ENCODE measurements at places on chromosomes 5 and 9.

DNA sequence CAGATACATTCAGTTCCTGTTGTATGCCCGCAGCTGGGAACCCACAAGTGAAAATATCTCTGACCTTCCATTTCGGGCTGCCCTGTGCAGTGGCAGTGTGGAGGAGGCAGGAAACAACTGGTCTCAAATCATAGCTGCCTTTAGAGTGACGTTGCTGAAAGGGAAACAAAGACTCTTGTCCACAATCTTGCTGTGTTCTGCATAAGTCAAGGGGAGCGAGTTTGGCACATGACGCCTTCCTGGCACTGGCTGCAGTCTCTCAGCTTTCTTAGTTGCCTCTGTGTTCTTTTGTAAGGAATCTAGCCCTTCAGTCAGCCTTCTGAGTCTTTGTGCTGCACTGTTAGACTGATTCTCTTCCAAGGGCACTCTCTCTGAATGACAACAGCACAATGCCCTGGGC, 24.0 kb downstream of the ADAMTS16 start:
- peaks cover 4% of the 10 kb centered on the region for H3K4me1 ChIP-seq
- no peak overlapping the region for H3K4me3 ChIP-seq
- H3K27me3 ChIP-seq, result no peaks in the 10 kb centered on the region
- H3K27ac ChIP-seq, result no peak overlapping the region
- no peak for DNase-seq

GRCh38 chr9:125620216-125620615, 86.8 kb downstream of the MAPKAP1 start:
- DNase-seq, result no peak
- H3K27ac ChIP-seq, result no peak overlapping the region
- H3K4me1 ChIP-seq, result peaks cover 12% of the 10 kb centered on the region
- H3K27me3 ChIP-seq, result no peaks in the 10 kb centered on the region
- H3K4me3 ChIP-seq, result no peak overlapping the region
- H3K36me3 ChIP-seq, result no peaks in the 10 kb centered on the region

DNA sequence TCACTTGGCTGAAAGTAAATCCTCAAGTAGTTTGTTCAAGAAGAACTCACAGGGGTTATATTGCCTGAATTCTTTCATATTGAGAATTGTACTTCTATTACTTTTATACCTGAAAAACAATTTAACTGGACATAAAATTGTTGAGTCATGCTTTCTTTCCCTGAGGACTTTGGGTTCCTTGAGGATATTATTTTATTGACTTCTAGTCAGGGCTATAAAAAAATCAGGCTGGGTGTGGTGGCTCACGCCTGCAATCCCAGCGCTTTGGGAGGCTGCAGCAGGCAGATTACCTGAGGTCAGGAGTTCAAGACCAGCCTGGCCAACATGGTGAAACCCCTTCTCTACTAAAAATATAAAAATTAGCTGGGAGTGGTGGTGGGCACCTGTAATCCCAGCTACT, 17.9 kb upstream of the CDC42SE2 start:
- no peaks in the 10 kb centered on the region for H3K36me3 ChIP-seq
- H3K4me1 ChIP-seq, result no peaks in the 10 kb centered on the region
- no peak overlapping the region for H3K4me3 ChIP-seq
- DNase-seq, result no peak
- no peaks in the 10 kb centered on the region for H3K27me3 ChIP-seq
- H3K27ac ChIP-seq, result no peak overlapping the region

- no peak overlapping the region for H3K27ac ChIP-seq
- no peaks in the 10 kb centered on the region for H3K27me3 ChIP-seq
- H3K4me1 ChIP-seq, result peaks cover 21% of the 10 kb centered on the region
- no peaks in the 10 kb centered on the region for H3K36me3 ChIP-seq
- H3K4me3 ChIP-seq, result no peak overlapping the region
These were observed 96.8 kb downstream of the ALDH1A1 start for GRCh38 chr9:72855890-72856523.

GRCh38 chr9:70868661-70869652, 252.5 kb downstream of the TRPM3 start:
- no peaks in the 10 kb centered on the region for H3K36me3 ChIP-seq
- no peak overlapping the region for H3K27ac ChIP-seq
- H3K27me3 ChIP-seq, result no peaks in the 10 kb centered on the region
- no peaks in the 10 kb centered on the region for H3K4me1 ChIP-seq

GRCh38 chr9:20023210-20023905, 234.5 kb upstream of the SLC24A2 start:
- no peaks in the 10 kb centered on the region for H3K36me3 ChIP-seq
- H3K4me1 ChIP-seq, result no peaks in the 10 kb centered on the region
- no peak overlapping the region for H3K4me3 ChIP-seq
- no peak overlapping the region for H3K27ac ChIP-seq
- H3K27me3 ChIP-seq, result no peaks in the 10 kb centered on the region

DNA sequence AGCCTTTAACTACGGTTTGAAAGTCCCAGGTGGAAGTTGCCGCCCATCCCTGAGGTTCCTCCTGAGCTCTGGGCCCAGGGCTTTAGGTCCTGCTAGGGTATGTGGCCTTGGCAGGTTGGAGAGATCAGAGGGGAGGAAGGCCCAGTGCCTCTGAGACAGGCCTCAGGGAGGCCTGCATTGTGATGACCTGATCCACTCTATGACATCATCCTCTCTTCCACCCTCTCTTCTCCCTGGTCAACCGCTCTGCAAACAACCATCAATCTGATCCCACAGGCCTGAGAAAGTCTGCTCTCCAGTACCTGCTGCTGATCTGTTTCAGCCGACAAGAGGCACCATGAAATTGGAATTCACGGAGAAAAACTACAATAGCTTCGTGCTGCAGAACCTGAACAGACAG, at the start of gene CCIN:
CCIN (plus strand) TSS at position 223 of the 400 bp plus-strand sequence; CDS start at position 338, 115 bp downstream.
- no peaks in the 10 kb centered on the region for H3K36me3 ChIP-seq
- H3K27ac ChIP-seq, result no peak within 1 kb of the TSS
- no peak for DNase-seq
- no peaks in the 10 kb centered on the region for H3K27me3 ChIP-seq

- H3K27ac ChIP-seq, result peak overlapping the region; percentile 36
- peaks cover 13% of the 10 kb centered on the region for H3K4me1 ChIP-seq
- peaks cover 6% of the 10 kb centered on the region for H3K36me3 ChIP-seq
These were observed 7.0 kb upstream of the AK1 start for GRCh38 chr9:127884427-127884911.

DNA sequence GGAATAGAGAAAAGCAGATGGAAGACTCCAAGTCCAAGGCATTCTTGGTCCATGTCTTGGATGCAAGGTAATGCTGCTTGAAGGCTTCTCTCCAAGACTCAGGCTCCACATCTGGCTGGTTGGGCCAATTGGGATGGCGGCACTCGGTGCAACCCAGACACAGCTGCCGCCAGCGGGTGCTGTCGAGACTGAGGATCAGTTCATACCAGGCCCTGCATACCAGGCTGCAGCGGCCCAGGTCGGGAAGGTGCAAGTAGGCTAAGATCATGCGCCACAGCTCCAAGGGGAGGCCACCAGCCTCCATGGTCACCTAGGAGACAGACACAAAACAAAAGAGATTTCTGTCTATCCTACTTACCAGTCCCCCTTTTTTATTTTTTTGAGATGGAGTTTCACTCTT, 34.7 kb downstream of the FBXO10 start:
- no peak overlapping the region for H3K27ac ChIP-seq
- no peak overlapping the region for H3K4me3 ChIP-seq
- no peak for DNase-seq

- no peak overlapping the region for H3K27ac ChIP-seq
- no peaks in the 10 kb centered on the region for H3K36me3 ChIP-seq
- H3K4me1 ChIP-seq, result no peaks in the 10 kb centered on the region
- no peaks in the 10 kb centered on the region for H3K27me3 ChIP-seq
- no peak for DNase-seq
- no peak overlapping the region for H3K4me3 ChIP-seq
These were observed 158.2 kb downstream of the SPOCK1 start for GRCh38 chr5:137340881-137341280.

DNA sequence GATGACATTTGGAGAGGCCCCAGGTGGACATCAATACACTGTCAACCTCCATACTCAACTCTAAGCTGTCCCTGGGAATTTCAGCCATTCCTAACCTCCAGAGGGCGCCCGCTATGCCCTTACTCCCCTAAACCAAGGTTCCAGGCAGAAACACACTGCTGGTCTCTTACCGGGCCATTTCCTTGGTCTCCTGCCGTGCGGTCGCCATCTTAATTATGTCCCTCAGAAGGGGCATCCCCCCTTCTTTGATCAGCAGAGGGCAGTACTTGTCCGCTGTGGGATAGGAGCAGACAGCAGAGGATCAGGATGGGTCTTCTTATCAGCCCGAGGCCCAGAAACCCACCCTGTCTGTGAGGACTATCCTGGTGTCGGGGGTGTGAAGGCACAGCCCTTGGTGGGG, 9.3 kb upstream of the ZDHHC12 start:
- no peak overlapping the region for H3K4me3 ChIP-seq
- H3K36me3 ChIP-seq, result no peaks in the 10 kb centered on the region
- H3K27ac ChIP-seq, result no peak overlapping the region
- no peak for DNase-seq

DNA sequence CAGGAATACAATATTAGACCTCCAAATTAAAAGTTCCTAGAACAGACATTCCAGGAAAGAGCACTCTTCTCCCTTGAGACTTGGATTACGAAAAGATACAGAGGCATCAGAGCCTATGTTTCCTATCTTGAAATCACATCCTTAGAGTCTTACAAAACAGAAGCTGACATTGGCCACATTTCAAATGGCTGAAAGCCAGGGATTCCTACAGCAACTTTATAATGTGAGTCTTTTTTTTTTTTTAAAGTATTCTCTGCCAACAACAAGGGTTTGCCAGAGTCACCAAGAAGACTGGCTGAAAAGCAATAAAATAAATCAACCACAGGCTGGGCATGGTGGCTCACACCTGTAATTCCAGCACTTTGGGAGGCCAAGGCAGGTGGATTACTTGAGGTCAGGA, 63.1 kb downstream of the TRPM6 start:
- no peak for DNase-seq
- H3K27ac ChIP-seq, result no peak overlapping the region
- no peak overlapping the region for H3K4me3 ChIP-seq
- H3K27me3 ChIP-seq, result no peaks in the 10 kb centered on the region

DNA sequence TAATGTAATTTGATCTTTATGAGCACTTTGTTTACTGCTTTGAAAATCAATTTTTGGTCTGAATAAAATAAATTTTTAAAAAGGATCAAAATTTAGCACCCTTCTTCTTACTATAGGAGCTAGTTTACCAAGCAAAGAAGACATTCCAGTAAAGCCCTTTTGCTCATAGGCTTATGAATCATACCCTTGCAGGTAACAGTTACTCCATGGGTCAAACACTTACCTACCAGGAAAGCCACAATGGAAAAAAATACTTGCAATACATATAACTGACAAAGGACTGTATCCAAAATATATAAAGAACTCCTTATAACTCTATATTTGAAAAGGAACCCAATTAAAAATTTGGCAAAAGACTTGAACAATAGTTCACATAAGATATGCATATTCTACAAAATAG, 66.6 kb downstream of the SHOC1 start:
- DNase-seq, result no peak
- peaks cover 2% of the 10 kb centered on the region for H3K36me3 ChIP-seq
- no peaks in the 10 kb centered on the region for H3K4me1 ChIP-seq

- no peak overlapping the region for H3K27ac ChIP-seq
- H3K27me3 ChIP-seq, result no peaks in the 10 kb centered on the region
- H3K36me3 ChIP-seq, result no peaks in the 10 kb centered on the region
- no peak for DNase-seq
These were observed 67.6 kb downstream of the C9orf50 start for GRCh38 chr9:129553277-129553676.

GRCh38 chr9:137374131-137374845, 48.7 kb downstream of the EXD3 start:
- no peak for DNase-seq
- no peak overlapping the region for H3K4me3 ChIP-seq
- H3K4me1 ChIP-seq, result no peaks in the 10 kb centered on the region
- H3K36me3 ChIP-seq, result no peaks in the 10 kb centered on the region
- no peaks in the 10 kb centered on the region for H3K27me3 ChIP-seq

- H3K4me1 ChIP-seq, result no peaks in the 10 kb centered on the region
- DNase-seq, result no peak
- H3K36me3 ChIP-seq, result peaks cover 3% of the 10 kb centered on the region
- H3K27me3 ChIP-seq, result no peaks in the 10 kb centered on the region
- no peak overlapping the region for H3K27ac ChIP-seq
These were observed 51.8 kb downstream of the RNF145 start for GRCh38 chr5:159157552-159157951.

GRCh38 chr9:16628413-16628812, 242.1 kb downstream of the BNC2 start:
- peaks cover 31% of the 10 kb centered on the region for H3K4me1 ChIP-seq
- peak overlapping the region; percentile 81 for H3K27ac ChIP-seq
- no peak for DNase-seq
- no peaks in the 10 kb centered on the region for H3K27me3 ChIP-seq
- H3K4me3 ChIP-seq, result no peak overlapping the region

GRCh38 chr5:24788829-24789514, 144.2 kb upstream of the CDH10 start:
- H3K27ac ChIP-seq, result no peak overlapping the region
- H3K4me1 ChIP-seq, result no peaks in the 10 kb centered on the region
- no peak overlapping the region for H3K4me3 ChIP-seq
- no peaks in the 10 kb centered on the region for H3K36me3 ChIP-seq

DNA sequence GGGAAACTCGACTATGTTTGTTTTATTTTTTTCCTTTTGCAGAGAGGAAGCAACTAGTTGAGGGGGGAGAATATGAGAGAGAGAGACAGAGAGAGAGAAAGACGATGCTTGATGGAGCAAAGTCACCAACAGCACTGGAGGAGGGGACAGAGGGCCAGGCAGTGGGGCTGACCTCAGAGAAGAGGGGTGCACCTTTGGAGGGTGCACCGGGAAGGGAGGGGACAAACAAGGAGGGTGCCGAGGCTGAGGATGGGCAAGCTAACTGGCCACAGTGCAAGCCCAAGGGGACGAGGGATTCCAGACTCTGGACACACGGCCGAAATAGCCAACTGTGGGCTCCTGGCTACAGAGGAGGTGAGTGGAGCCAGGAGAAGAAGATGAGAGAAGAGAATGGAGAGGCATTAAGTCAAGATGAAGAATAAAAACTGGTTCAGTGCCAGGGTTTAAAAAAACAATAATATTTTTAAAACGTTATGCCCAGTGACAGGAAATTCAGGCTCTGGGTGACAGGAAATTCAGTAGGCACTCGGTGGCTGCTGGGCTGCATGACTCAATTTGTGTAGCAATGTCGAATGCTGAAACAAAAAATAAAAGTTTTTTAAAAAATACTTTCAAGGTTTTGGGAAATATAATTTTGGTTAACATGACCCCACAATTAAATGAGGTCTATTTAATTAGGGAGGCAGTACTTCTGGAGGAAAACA, 13.3 kb upstream of the GLRX start:
- peaks cover 40% of the 10 kb centered on the region for H3K4me1 ChIP-seq
- no peaks in the 10 kb centered on the region for H3K27me3 ChIP-seq
- DNase-seq, result peak; percentile 70
- no peaks in the 10 kb centered on the region for H3K36me3 ChIP-seq
